ENCODE measurements at places on chromosomes 5 and 9. TPM values are rescaled to one million over a fixed set of nuclear protein-coding genes. Genes with fewer than 3 reads are reported as not detected.
A peak's percentile ranks its signal among the peaks of the same experiment; 100 is the strongest.

GRCh38 chr5:133145436-133146170 is 93.8 kb downstream of the HSPA4 start:
- no peak for DNase-seq

SHISAL2B gene
- total RNA-seq, result not detected

DNA sequence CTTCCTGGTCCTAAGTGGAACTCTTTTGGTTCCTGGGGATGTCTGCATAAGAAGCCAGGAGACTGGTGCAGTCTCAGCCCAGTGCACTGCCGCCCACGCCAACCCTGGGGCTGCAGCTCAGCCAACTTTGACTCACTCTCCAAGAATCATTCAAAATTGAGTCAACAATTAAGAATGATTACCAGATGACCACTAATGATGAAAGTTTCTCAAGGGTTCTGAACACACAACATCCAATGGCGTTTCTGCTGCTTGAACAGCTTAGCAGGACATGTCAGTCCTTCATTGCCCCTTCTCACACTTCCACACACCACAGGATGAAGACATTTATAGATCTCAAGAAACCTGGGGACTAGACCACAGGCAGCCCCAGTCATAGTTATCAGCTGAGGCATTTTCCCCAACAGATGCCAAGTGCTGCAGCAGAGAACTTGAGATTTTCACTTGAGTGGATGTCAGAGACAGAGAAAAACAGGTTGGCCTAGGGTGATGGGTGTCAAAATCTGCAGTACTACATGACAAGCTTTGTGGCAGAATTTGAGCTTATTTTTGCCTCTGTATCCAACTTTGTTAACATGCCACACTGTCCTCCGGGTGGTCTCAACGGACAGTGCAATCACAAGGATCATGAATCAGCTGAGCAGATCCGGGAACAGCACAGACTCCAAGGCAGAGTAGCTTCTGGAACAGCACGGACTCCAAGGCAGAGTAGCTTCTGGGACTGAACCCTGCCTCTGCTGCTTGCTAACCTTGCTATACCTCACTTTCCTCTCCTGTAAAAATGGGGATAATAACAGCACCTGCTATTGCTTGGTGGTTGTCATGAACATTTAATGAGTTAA is 356.1 kb downstream of the SPOCK1 start:
- peak; percentile 60 for DNase-seq

GRCh38 chr5:111589316-111589715 is 77.0 kb upstream of the STARD4 start:
- no peak for DNase-seq

DNA sequence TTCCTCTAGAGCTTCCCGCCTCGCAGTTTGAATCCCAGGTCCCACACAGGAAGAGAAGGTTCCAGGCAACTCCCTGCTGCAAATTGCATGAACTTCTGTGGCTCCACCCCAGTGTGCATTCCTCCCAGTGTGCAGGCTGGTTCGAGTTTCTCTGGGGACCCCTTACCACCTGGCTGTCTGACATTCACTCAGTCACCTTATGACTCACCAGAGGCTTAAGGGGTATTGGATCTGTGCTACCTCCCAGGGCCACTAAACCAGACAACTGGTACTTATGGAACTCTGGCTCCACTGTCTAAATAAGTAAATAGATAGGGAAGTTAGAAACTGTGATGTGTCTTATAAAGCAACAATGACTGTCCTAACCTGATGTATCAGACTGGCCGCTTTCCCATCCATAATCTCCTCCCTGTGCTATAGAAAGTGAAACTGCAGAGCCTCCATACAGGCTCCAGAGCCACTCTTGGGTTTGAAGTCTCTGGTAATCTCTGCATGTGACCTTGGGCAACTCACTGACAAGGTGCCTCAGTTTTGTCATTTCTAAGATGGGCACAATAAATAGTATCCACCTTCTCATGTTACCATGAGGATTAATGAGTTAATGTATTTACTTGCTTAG is 720.6 kb downstream of the SEMA5A start:
- DNase-seq, result no peak

GRCh38 chr9:114928136-114928535 is 2.3 kb downstream of the TNFSF8 start:
- no peak for DNase-seq

- no peak for DNase-seq
These were observed 557.0 kb downstream of the TLE1 start for GRCh38 chr9:81132318-81132717.

GRCh38 chr5:124274949-124275348 is 471.5 kb downstream of the ZNF608 start:
- no peak for DNase-seq

DNA sequence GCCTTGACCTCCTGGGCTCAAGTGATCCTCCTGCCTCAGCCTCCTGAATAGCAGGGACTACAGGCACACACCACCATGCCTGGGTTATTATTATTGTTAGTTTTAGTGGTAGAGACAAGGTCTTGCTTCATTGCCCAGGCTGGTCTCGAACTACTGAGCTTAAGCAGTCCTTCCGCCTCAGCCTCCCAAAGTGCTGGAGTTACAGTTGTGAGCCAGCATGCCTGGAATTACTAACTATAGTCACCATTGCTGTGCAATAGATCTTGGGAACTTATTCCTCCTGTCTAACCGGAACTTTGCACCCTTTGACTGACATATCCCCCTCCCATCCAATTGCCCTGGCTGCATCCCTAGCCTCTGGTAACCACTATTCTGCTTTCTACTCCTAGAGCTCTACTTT is 3.4 kb downstream of the FAM151B start:
- no peak for DNase-seq

FST gene
- 19.6 TPM for total RNA-seq

DNA sequence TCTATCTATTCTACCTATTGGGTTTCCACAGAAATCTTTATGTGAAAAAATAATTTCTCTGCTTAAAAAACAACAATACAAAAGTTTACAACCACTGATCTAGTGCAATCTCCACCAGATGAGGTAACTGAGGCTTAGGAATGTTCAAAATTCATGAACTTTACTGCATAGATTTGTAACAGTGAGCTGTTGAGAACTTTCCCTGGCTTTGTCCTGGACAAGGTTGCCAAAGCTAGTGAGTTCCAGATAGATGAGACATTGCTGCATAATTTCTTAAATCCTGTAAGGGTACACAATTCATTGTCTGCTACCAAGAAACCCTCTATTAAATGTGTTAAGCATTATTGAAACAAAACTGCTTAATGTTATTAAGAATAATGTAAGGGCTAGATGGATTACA is 102.7 kb downstream of the OSMR start:
- DNase-seq, result no peak

- no peak for DNase-seq
These were observed 206.3 kb downstream of the EFNA5 start for GRCh38 chr5:107464416-107464815.

DNA sequence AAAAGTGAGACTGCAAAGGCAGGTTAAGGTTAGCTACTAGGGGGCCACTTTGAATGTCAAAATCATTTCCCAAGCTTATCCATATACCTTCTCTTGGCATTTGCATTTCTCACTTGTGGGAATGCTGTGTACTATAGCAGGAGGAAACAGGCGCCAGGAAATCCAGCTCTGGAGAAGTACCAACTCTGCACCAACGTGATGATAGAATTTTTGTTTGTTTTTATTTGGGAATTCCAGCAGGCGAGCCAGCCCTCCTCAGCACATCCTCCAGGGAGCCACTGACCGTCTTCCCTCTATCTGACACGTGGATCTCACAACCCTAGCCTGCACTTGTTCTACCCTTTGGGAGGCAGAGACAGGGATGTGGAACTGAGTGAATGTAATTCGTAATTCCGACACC is 318.0 kb downstream of the ACTL7B start:
- DNase-seq, result no peak

DNA sequence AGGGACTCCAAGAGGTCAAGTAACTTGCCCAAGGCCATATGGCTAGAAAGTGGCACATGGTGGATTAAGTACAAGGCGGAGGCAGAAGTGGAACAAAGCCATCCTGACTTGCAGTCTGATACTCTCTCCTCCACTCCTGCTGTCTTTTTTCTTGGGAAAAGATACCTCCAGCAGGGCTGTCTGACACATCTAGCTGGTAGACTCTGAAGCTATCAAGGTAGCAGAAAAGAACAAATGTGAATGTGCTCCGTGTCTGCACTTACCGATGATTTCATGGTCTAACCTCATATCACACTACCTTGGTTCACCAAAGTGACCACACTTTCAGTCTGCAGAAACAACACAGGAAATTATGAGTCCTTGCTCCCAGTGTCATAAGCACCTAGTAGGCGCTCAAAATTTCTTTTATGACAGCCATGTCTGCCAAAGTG is 284.8 kb downstream of the CRB2 start:
- DNase-seq, result no peak

MORN5 gene
- total RNA-seq, result not detected

GRCh38 chr5:892394-893136 is at the start of the genes BRD9 and TRIP13:
BRD9 (minus strand) TSS chr5:892801; CDS start chr5:892657, 144 bp downstream.
TRIP13 (plus strand) TSS chr5:892884; CDS start chr5:892999, 115 bp downstream.
- peak; percentile 89 for DNase-seq

DNA sequence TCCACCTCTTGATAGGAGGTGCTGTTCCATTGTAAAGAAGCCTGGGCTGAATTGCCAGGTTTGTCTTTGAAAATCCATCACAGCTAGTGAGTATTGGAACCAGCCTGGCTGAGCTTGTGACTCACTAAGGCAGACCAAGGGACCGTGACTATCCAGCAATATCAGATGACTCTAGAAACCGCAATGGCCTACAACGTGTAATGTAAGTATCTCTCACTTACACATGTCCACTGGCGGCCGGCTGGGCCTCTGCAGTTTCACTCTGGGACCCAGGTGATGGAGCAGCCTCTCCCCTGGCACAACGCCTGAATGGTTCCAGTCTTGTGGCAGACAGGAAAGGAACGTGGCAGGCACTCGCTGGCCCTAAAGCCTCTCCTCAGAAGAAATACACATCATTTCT is 3.1 kb upstream of the HRH2 start:
- no peak for DNase-seq

DNA sequence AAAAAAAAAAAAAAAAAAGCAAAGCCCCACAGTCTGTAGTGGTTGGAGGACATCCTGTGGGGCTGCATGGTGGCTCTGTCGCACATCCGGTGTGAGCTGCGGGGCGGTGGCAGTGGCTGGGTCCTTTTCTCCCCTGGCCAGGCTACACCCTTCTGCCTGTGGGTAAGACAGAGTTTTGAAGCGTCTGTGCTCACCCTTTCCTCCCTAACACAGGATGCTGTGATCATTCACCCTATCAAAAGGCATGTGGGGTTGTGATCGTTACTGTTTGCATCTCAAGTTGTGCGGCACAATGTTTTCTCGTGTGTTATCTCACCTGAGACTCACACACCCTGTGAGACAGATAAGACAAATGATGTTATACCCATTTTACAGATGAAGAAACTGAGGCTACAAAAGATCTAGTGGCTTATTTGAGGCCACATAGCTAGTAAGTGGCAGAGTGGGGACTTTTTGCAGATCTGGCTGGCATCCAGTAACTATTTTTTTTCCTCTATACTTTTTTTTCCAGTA is 17.5 kb downstream of the IRF1 start:
- DNase-seq, result no peak

DNA sequence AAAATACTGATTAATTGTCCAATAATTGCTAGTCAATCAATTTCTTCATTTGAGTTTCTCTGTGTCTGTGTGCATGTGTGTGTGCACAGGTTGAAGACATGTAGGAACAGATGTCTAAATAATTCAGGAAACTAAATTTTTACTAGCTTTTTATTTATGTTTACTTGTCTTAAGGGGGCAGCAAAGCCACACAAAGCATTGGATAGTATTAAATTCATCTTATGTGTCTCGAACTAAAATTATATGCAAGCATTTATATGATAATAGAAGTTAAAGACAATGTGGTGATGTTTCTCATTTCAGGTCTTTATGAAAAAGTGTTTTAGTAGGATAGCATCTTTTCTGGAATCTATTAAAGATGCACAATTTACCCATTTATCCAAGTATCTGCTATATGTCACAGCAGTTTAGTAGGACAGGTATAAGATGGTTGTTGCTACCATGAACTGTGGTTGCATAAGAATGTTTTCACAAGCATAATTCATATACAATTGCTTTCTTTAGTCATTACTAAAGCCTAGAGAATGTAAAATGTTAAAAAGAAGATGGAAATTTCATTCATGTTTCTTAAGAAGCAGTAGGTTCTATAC is 784.6 kb upstream of the NUDT12 start:
- no peak for DNase-seq

DNA sequence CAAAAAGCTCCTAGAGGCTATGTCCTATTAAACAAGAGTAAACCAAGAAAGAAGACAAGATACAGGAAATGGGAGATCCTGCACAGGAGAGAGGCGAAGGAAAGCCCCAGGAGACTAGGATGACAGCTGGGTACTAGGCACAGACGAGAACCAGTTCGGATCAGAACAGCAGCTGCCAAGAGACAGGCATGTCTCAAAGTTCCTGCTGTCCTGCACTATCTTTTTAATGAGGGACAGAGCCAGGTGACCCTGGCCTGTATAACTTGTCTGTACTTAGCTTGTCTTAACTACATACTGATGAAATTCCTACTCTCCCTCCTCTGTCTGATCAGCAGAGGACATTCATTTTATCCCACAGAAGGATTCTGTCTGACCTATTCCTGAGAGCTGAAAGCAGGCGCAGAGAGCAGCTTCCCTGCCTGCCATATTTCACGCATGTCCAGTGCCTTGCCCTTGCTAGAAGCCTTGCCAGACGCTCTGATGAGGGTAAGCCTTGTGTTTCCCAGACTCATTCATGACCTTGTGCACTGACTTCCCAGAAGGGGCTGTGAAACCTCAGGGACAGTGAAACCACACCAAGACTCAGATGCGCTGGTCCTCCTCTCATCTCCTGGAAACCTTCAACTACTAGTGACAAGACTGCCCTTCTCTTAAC is 24.7 kb downstream of the TSC1 start:
- no peak for DNase-seq

KIF12 gene
- total RNA-seq, result 52.3 TPM

GRCh38 chr5:173228639-173229381 is 6.2 kb downstream of the NKX2-5 start:
- DNase-seq, result no peak

DNA sequence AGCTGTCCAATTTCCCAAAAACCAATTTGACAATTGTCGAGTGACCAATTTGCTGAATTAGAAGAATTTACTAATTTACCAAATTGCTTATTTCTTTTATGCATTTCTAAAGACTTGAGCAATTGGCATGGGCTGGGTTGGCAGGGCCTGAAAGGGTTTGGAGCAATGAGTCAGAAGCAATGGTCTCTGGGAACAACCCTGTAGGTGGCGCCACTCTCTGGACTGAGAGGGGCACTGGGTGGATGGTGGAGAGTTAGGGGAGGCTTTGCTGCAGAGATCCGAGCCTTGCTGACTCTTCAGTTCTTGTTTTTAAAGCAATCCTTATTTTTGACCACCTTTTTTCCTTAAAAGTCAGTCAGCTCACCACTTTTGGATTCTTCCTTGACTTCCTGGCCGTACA is 71.5 kb upstream of the RPS23 start:
- DNase-seq, result peak; percentile 56

All from Calu3 (cell line).